ENCODE measurements at places on chromosomes 7 and 10. TPM values are rescaled to one million over a fixed set of nuclear protein-coding genes. Genes with fewer than 3 reads are reported as not detected.
A peak's percentile ranks its signal among the peaks of the same experiment; 100 is the strongest.

The ZCCHC24 gene
- 8.7 TPM for total RNA-seq

The NAT16 gene
- not detected for total RNA-seq

The GDF10 gene
- total RNA-seq = not detected

DNA sequence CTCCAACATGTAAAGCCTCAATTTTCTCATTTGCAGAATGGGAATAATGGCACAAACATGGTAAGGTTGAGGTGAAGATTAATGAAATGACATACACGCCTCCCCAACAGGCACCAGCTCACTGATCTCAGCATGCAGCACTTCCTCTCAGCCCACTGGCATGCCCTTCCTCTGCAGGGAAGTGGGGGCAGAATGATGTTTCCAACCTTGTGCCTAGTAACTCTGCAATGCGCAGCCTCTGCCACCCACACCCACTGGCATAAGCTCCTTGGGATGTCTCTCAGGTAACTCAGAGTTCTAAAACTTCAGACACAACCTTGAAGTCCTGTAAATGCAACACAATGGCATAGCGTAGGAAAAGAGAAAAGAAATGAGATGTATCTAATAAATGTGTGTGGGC is 540.7 kb downstream of the HTR7 start:
- DNase-seq = no peak

GRCh38 chr7:46207931-46208634 is 287.0 kb upstream of the IGFBP3 start:
- DNase-seq = no peak

- DNase-seq = peak; percentile 70
Measured at GRCh38 chr10:130301021-130301892, 165.1 kb downstream of the GLRX3 start.

DNA sequence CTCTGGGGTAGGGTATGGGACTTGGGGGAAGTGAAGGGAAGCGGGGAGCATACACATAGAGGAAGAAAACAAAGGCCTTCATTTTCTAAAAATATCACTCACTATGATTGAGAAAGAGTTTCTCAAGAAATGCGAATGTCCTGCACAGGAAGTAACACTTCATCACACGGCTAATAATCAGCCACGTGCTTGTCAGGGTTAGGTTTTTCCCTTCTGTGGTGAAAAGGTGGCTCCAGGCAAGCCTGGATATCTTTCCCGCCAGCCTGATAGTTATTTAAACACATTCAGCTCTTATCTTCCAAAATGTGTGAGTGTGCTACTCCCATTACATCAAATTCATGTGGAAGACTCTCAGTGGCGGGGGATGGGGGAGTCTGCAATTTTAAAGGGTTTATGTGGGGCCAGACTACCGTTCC is 166.4 kb upstream of the ADO start:
- no peak for DNase-seq

- DNase-seq = no peak
Measured at GRCh38 chr10:129939416-129940275, 24.4 kb downstream of the EBF3 start.

Measured in H4 (cell line).